ENCODE measurements at places on chromosomes 12 and 14.

DNA sequence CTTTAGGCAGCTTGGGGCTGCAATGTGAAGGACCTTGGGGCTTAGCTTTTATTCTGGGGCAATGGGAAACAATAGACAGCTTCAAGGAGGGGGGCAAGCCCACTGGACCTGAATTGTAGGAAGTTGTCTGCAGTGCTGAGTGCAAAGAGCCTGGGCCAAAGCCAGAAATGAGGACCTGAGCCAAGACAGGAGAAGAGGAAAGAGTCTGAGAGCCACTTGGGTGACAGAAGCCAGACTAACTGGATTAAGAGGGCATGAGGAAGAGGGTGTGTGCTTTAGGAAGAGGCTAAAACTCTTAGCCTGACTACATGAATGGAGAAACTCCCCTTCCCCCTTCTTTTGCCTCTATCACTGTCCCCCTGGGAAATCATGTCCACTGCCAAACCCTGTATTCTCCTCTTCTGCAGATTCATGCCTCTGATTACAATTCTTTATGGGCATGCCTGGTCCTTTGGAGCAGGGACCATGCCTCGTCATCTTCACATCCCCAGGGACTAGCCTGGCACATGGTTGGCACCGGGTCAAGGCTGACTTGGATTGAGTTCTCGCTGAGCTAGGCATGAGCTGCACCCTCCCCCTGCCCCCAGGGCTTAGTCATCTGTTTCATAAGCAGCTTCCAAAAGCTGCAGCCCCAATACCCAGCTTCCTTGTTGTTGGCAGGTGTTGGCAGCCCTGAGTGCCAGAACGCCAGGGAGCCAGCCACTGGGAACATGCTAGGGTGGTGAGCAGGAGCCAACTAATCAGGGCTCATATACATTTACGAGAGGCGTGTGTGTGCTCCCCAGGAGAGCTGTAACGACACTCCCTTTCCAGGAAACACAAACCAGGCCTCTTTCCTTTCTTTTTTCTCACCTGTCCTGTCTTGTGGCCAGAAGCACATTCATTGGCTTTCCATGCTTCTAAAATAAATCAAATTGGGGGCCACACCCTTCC, 27.7 kb upstream of the JDP2 start:
- DNase-seq, result peak; percentile 75

DNA sequence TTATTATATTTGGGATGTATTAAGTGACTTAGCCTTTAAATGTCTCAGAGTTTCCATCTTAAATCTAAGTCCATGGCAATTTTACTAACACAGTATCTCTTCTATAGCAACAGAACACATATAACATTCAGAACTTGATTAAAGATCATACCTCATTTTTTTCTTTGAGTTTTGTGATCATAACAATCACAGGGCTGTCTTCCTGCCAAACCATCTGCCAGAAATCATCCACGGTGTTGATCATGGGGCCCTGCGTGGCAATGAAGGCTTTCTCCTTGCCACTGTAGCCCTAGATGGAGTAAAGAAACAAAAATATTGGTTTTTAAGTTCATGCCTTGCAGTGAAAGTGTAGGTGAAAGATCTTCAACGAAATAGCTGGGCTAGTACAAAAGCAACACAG, 46.7 kb upstream of the PTPRB start:
- no peak for DNase-seq

DNA sequence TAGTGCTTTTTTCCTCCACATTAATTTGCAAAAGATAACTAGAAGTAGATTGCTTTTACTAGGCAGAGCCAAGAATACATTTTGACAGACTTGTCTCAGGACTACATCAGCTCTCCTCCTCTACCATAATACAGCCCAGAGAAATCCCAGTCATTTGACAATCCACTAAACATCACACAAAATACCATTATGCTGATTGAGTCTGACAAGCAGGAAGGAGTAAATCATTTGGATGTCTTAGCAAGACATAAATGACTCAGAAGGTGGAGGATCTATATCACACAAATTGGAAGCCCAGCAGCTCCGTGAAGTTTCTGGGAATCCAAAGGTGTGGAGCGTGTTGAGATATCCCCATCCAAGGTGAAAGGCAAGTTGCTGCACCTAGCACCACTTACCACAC, 75.4 kb upstream of the FKBP4 start:
- no peak for DNase-seq

- no peak for DNase-seq
Observed at GRCh38 chr14:75259510-75259855, 19.1 kb upstream of the FOS start.

DNA sequence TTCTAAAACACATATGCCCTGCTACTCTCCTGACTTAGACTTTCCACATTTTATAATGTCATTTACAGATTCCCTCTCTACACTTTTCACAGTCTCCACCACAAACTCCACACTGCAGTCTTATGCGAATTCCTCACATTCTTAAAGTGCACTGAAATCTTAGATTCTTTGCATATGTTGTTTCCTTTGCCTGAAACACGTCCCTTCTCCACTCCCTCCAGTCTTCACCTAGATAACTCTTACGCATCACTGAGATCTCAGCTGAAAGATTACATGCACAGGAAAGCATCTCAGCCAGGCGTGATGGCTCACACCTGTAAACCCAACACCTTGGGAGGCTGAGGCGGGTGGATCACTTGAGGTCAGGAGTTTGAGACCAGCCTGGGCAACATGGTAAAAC, 3.8 kb upstream of the ARHGAP9 start:
- no peak for DNase-seq

GRCh38 chr12:78194448-78194847, 363.8 kb downstream of the NAV3 start:
- DNase-seq, result no peak

DNA sequence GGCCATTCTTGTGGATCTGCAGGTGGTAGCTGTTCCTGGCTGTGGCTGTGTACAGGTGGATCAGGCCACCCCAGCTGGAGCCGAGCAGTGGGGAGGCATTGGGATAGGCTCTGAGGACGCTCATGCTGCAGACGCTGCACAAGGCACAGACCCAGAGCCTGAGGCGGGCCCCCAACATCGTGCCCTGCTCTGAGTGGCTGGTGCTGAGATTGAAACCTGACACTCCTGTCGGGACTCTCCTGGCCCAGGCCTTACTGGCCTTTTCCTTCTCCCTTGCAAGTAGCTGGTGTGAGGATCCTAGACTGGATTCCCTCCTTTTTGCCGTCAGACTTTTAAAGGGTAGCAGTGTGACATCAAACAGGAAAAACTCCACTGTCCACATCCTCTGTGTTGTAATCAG, at the start of gene FGF23:
FGF23 (minus strand) TSS at position 308 of the 400 bp plus-strand sequence; CDS start at position 178, 130 bp downstream.
- no peak for DNase-seq

DNA sequence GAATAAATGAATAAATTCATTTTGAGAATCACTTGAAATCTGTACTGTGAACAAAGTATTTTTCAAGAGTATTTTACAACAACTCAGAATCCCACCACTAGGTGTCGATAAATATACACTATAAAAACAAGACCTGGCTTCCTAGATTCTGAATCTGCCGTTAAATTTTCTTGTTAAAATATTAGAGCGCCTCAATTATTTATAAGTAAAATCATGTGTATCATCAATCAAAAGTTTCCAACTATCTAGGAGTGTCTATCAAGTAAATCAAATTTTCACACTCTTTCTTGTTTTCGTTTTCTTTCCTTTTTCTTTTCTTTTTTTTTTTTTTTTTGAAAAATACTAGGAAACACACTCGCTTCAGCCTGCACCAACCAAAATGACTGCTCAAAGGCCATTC, 179.2 kb upstream of the DCN start:
- no peak for DNase-seq

DNA sequence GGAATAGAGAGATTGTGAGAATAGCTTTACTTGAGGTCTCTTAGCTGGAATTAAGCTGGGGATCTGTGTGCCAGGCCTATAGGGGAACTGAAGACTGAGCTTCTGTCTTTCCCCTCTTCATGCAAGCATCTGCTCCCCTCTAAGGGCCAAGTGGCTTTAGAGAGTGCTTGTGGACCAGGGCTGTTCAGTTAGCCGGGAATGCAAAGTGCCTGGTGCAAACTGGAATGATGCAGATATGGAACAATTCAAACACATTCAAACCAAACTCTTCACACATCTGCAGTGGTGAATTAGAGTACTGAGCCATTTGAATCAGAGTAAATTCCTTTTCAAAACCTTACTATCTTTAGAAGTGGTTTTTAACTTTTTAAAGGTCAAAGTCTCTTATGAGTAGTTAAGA, 99.0 kb downstream of the LIN7A start:
- DNase-seq, result peak; percentile 45

GRCh38 chr14:72177251-72177650, 245.0 kb downstream of the RGS6 start:
- DNase-seq, result no peak

- no peak for DNase-seq
Observed at GRCh38 chr14:70020352-70021170, 141.3 kb downstream of the SMOC1 start.

DNA sequence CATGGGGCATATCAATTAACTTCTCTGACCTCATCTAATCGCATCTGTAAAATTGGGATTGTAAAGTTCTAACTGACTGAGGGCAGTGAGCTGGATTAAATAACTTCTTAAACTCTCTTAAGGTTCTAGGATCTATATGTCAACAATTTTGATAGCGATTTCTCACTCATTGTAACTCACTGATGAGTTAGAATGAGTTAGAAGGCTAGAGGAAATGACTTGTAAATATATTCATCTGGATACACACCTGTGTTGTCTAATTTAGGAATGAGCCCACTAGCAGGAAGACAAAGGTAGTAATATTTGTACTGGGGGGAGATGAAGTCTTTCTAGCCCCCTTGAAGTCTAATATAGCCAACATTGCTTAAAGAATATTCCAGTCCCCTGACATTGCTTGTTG, 46.3 kb upstream of the CERS5 start:
- no peak for DNase-seq

GRCh38 chr14:76793956-76794355, 18.7 kb downstream of the ANGEL1 start:
- DNase-seq, result no peak

DNA sequence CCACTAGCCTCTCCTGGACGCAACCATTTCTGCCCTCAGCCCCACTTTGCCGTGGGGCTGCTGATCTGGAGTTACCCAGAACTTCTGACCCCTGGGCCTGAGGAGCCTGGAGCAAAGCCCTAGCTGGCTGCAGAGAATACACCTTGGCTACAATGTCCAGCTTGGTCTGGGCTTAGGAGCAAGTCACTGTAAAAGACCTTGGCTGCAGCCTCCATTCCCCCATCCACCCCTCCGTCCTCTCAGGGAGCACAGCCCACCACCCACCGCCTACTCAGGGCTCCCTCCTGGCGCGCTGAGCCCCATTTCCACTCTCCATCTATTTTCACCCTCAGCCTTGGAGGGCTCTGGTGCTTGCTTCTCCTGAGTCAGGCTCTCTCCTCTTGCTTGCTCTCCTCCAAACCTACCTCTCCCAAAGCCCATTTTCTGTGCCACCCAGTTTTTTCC, 42.9 kb downstream of the ERH start:
- no peak for DNase-seq

GRCh38 chr12:60935981-60936761, 1324.0 kb upstream of the USP15 start:
- no peak for DNase-seq

DNA sequence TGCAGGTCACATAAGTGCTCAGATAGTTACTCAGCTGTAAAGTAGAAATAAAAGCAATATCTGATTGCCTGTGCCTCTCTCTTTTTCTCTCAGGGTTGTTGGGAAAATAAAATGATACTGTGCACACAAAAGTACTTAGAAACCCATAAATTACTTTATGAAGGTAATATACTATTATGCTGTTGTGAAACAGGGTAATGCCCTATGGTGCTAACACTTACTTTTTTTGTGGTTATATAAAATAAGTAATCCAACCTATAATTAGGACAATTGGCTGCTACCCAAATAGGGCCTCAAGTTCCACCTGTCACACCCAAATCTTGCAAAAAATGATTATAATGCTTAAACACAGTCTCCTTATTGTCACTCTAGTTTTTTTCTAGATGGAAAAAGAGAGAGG, 50.6 kb downstream of the DAAM1 start:
- DNase-seq, result no peak

DNA sequence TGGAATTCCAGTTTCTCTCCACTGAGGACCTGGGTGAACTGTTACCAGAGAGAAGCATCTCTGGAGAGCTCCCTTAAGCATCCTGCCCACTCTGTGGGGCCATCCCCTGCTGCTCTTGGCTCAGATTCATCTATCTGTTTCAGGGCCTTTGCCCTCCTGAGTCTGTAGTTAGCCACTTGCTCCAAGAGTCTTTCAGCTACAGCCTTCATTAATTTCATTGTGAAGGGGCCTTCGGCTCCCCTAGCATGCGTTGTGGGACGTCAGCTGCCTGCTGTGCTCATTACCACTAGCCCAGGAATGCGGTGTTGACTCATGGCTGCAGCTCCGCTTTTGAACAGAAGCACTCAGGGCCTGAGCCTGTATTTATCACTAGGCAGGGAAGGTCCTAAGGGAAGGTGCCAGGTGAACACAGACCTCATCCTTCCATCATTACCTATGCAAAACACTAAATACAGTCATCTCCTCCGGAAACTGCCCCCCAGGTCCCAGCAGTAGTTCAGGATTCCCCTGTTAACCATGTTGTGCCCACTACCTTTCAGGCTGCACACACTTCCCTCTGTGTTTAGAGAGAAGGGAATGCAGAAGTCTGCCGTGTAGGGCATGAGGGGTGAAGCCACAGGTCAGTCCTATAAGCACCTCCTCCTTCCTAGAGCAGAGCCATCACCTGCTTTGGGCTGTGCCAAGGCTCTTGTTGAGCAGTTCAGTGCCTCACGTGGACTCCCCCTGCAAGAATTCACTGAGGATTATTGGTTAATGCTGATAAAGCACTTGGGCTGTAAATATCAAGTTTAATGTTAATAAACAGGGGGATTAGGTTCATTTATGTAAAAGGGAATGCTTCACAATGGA, 191.4 kb downstream of the CACNA1C start:
- DNase-seq, result no peak

GRCh38 chr12:68370667-68371066, 38.5 kb upstream of the MDM1 start:
- DNase-seq, result no peak

DNA sequence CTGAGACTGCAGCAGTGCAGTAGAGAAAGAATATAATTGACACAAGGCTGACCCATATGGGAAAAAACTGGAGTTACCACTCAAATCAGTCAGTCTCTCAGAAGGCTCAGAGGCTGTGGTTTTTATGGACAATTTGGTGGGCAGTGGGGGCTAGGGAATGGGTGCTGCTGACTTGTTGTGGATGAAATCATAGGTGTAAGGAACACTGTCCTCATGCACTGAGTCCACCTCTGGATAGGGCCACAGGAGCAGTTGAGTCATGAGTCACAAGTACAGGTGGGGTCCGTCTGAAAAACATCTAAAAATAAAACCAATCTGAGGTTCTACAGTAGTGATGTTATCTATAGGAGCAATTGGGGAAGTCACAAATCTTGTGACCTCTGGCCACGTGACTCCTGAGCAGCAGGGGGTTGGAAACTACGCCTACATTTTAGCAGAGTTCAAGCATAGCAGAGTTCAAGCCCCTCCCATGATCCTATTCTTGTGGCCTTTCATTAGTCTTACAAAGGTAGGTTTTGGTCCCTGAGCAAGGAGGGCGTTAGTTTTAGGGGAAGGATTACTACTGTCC, 18.1 kb upstream of the SGPP1 start:
- no peak for DNase-seq

GRCh38 chr14:68794130-68794850, 1.4 kb upstream of the ZFP36L1 start:
- no peak for DNase-seq

- DNase-seq, result no peak
Observed at GRCh38 chr14:69045857-69046475, 66.9 kb upstream of the ACTN1 start.

GRCh38 chr14:102095871-102096568, 9.2 kb upstream of the HSP90AA1 start:
- DNase-seq, result no peak

GRCh38 chr12:23887055-23887835, 62.2 kb downstream of the SOX5 start:
- DNase-seq, result no peak

GRCh38 chr12:2457215-2457932, 337.4 kb upstream of the FKBP4 start:
- no peak for DNase-seq

Measured in NCI-H510A (cell line).